Right lobe of liver (tissue), 6 donors: ENCODE measurements at places on chromosomes 5 and 9. TPM values are rescaled to one million over a fixed set of nuclear protein-coding genes. Genes with fewer than 3 reads are reported as not detected.

DNA sequence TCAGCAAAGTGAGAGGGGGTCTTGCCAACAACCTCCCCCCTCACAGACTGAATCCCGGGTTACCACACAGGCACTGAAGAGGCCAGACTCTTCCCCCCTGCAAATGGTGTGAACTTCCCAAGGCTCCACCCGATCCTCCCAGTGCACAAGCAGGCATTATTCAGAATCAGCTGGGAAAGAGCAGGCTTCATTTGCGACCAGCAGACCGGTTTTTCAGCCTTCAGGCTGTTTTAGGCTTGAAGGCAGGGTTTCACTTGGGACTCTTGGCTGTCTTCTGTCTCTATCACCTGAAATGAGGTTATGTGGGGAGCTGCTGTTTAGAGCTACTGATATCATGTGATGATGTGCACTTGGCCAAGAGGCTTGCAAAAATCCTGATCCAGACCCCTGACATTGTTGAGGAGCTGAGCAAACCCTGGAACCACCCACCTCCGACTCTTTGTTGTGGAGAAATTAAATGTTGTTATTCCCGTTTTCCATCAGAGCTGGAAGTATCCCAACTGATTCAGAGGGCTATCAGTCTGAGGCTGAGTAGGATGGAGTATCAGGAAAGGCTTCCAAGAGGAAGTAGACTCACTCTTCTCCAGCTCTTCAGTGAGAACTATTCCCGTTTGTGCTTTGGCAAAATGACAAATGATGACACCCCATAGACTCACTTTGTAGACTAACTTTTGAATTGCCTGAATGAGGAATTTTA lies 63.3 kb upstream of the ZFR start:
- DNase-seq: no peak
- no peaks in the 10 kb centered on the region for H3K27me3 ChIP-seq
- H3K36me3 ChIP-seq: no peaks in the 10 kb centered on the region
- H3K4me1 ChIP-seq: no peaks in the 10 kb centered on the region
- H3K4me3 ChIP-seq: no peak overlapping the region

The ANKRD18B gene
- 0.39 TPM for total RNA-seq

DNA sequence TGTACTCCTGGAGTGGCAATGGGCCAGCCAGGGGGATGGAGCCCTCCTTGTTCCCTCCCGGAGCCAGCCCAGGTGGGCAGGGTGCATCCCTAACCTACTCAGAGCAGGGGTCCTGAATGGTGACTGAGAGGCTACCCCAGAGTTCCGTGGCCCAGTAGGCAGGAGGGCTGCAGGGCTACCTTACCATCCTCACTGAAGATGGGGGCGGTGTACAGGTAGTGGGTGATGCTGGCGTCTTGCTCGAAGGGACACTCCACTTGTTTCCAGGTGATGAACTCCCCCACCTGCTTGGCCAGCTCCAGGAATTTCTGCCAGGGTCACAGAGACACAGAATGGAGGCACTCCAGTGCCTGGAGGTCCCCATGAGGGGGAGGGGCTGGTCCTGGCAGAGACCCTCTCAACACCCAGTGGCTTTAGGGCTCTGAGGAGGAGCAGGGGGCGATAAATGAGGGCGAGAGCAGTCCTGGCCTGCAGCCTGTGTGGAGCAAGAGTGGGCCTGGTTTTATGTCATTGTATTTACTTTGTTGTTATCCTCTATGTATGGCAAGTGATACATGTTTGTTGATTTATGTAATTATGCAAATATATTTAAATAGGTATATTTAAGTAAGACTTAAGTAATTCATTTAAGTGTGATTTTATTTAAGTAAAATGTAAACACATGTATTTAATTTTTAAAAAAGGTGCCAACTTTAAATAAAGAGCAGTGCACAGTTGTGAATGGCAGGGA lies 39.9 kb upstream of the RNF130 start:
- H3K4me1 ChIP-seq: no peaks in the 10 kb centered on the region
- H3K4me3 ChIP-seq: no peak overlapping the region
- no peak for DNase-seq
- H3K27me3 ChIP-seq: no peaks in the 10 kb centered on the region
- H3K36me3 ChIP-seq: no peaks in the 10 kb centered on the region

- no peaks in the 10 kb centered on the region for H3K4me1 ChIP-seq
- H3K27me3 ChIP-seq: no peaks in the 10 kb centered on the region
- DNase-seq: no peak
- no peak overlapping the region for H3K27ac ChIP-seq
- no peak overlapping the region for H3K4me3 ChIP-seq
Observed at GRCh38 chr5:59142138-59142537, 559.3 kb downstream of the RAB3C start.

DNA sequence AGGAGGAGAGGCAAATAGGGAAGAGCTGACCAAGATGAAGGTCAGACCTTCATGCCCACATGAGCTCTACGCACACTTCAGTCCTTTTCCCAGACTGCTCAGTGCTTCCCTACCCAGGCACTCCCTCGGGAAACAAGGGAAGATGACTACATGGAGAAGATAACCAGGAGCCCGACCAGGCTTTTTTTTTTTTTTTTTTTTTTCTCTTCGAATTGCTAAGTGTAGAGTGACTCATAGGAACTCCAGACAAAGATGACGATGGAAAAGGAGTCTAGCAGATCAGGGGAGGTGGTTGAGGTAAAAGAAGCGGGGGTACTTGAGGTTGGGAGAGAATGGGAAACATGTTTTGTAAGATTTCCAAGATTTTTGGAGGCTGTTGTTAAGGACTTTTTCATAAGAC lies 526.1 kb downstream of the BNC2 start:
- no peaks in the 10 kb centered on the region for H3K4me1 ChIP-seq
- H3K27me3 ChIP-seq: no peaks in the 10 kb centered on the region
- no peak overlapping the region for H3K4me3 ChIP-seq
- H3K27ac ChIP-seq: no peak overlapping the region
- H3K36me3 ChIP-seq: no peaks in the 10 kb centered on the region
